ENCODE measurements at places on chromosomes 4 and X. TPM values are rescaled to one million over a fixed set of nuclear protein-coding genes. Genes with fewer than 3 reads are reported as not detected.

- peak; percentile 22 for DNase-seq
These were observed 661 bp downstream of the SPIN4 start for GRCh38 chrX:63350465-63350877.

DNA sequence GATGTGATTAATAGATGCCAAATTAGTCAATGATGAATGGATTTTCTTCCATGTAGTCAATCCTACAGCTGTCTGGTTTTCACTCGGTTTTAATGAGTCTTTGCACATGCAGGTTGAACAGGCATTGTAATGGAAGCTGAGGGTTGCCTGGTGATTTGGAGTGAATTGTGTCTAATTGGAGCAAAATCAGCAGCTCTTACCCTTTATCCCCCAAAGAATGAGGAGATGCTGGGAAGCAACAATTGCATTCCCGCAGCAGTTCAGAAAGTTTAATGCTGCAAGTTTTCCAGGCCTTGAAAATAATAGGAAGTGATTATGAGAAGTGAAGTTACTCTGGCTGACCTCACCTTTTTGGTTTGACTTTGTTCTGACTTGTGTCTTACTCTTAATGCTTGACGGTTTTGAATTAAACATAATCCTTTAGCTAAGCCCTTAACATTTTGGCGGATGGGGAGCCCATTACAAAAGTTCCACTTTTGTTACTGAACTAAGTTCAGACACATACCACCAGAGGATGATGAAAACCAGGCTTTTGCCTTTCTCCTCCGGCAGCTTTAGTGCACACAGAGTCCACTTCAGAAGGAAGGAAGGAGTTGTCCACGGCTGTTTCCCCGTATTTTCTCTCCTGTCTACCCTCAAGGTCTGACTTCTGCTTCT is 78.8 kb upstream of the TBC1D9 start:
- no peak for DNase-seq

DNA sequence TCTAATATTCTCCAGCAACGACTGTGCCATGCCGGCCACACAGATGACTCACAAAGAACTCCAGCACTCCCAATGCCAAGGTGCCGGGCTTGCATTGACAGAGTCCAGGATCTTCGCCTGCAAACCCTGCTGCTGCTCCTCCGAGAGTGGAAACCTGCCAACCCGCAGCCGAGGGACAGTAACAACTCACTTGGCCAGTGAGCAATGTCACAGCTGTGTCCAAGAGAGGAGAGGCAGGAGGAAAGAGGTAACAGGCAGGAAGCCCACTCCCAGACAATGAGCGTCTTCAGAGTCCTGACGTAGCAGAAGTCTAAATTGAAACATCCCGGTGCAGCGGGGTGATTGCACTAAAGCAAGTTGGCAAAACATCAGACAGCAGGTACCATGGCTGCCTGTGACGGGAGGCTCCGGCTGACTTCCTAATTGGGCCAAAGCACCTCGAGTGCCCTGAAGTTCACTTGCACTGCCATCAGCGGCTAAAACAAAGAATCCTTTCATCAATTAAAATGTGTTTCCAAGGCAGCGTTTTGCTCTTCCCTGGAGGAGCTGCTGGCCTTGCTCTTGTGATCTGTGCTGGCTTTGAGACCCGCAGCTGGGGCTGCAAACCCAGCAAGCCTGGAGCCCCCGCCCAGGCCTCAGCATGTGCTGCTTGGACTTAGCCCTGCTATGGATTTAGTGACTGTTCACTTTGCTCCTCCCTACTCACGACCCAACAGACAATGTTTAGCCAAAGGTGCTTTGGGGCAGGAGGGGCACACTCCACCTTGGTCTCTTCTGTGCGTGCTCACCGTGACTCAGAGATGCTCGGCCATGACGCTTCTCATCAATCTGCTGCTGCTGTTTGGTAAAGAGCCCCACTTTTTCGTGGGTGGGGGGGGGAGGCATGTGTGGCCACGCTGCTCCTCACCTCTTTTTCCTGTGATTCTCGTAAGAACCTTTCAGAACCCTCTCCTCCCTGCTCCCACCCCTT is 36.5 kb downstream of the DCTD start:
- peak; percentile 81 for DNase-seq

DNA sequence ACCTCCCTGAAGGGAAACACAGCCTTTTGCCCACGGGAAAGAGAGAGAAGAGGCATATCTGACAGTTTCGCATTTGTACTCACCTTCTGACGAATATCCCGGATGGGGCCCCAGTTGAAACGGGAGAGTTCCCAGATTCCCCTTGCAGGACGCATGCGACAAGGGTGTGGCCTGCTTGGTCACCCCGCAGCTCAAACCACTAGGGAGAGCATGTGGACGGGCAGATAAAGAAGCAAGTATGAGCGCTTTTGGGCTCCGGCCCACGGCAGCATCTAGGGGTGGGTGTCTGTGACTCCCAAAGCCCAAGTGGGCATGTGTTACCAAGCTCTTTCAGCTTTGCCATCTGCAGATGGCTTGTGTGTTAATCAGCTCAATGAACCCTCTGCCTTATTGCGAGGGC is 70.1 kb upstream of the MED14 start:
- no peak for DNase-seq

DNA sequence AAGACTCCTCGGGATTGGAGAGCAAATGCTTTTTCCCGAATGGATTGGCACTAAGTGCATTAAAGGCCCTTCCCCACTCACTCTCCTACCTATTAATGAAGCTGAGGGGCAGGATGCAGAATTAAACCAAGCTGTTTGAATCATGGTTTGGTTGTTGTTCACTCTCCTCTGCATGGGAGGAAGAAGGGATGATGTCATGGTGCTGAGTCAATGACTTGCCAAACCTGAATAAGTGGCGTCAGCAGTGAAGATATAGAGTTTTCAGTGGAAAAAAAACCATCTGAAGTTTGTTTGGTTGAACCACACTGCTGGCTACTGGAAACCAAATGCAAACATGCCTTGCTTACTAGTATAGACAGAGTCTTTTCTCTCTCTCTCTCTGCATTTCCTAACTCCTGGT is 19.8 kb upstream of the ZXDA start:
- DNase-seq: no peak

Gene HDX
- total RNA-seq: 9.0 TPM

DNA sequence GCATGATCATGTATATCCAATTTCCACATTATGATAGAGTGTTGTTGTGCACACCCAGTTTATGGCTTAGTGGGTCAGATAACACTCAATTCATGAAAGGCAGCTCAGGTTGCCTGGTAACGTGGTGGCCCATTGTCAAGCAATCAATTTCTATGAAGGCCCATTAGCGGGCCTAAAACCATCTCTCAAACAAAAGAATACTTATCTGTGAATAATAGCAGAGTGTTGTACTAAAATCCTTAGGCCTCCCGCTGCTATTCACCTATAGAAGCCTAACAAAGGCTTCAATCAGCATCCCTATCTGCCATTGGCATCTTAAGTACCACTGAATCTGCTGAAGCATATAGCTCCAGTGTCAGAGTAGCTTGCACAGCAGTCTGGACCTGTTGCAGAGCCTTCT is 849.6 kb upstream of the POU3F4 start:
- no peak for DNase-seq

- DNase-seq: no peak
These were observed 620.0 kb downstream of the BCOR start for GRCh38 chrX:39477762-39478120.

- DNase-seq: no peak
These were observed 2.3 kb downstream of the PLAC8 start for GRCh38 chr4:83112231-83112630.

DNA sequence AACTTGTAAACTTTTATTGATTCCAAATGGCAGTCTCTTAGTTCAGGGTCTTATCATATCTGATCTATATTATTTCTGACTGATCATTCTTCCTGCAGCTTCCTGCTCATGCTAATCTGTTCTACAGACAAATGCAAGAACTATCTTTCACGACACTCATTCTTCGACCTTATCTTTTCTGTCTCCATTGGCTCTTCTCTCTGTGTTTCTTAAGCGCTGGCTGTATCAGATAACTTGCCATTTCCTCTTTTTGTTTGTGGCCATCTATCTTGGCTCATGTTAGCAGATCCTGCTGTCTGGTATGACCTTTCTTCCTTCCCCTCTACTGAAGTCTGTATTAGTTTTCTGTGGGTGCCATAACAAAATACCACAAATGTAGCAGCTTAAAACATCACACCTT is 230.5 kb upstream of the PUDP start:
- DNase-seq: no peak

Gene DAPP1
- not detected for total RNA-seq

DNA sequence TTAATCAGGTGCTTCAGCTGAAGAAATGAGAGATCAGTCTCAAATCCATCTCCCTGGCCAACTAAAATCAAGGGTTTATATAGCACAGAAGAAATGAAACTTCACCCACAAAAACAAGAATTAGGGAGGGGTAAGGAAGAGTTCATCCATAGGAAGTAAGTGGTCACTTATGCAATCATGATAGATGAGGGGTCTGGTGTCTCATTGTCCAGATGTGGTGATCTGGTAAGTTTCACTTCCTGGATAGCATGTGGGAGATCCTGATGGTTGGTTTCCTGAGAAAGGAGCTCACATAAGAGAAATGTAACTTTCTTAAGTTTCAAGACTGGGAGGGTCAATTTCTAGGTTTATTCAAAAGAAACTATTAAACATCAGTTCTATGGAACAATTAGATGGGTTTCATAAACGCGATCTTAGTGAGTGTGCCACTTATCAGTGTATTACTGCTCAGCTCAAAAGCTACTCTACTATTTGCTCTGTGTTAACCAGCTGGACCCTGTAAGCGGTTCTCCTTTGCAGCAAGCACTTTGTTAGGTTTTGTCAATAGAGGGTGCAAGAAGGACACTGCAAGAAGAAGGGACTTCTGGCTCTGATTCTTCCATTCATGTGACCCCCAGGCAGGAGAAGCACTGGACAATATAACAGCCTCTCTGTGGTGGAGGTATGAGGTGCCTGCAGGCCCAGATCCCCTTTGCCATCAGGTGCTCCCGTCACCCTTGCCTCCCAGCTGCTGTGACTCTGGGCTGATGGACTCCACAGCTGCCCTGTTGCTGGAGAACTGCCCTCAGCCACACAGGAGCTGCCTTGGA is 35.4 kb upstream of the HPSE start:
- DNase-seq: no peak

GRCh38 chr4:123547216-123548165 is 150.9 kb downstream of the SPRY1 start:
- DNase-seq: no peak

DNA sequence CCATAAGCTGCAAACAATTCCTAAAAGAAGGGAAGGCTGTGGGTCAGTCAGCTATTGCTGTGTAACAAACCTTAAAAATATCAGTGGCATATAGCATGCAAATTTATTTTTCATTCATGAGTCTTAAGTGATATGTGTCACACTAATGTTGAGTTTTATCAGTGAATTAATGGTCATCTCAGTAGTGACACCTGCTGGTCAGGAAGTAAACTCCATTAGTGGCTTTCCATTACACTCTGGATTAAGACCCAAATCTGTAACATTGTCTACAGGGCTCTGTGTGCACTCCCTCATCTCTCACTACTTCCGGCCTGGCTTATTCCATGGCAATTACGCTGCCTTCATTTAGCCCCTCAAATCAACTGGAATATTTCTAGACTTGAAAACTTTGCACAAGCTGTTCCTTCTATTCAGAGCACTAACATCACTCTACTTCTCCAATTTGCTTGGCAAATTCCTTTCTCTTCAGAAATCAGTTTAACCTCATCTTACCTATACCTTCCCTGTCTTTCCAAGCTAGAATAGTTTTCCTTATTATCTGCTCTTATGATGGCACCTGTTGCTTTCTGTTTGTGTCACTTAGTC is 217.3 kb upstream of the TAPT1 start:
- peak; percentile 1 for DNase-seq

DNA sequence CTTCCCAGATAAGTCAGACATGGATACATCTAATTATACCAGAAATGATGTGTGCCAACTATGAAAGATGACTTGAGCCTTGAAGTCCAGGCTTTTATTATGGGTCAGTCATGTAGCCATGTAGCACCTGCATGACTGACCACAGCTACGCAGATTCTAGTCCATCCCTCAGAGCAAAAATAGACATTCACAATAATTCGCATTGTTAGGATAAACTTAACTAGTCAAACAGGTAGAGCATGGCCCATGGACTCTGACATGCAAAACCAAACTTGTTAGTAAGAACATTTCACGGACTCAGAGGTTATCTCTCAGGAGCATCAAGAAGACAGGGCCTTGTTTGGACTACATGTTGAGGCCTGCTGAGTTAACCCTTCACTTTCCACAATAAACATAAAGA is 132.6 kb downstream of the PWWP3B start:
- DNase-seq: no peak

DNA sequence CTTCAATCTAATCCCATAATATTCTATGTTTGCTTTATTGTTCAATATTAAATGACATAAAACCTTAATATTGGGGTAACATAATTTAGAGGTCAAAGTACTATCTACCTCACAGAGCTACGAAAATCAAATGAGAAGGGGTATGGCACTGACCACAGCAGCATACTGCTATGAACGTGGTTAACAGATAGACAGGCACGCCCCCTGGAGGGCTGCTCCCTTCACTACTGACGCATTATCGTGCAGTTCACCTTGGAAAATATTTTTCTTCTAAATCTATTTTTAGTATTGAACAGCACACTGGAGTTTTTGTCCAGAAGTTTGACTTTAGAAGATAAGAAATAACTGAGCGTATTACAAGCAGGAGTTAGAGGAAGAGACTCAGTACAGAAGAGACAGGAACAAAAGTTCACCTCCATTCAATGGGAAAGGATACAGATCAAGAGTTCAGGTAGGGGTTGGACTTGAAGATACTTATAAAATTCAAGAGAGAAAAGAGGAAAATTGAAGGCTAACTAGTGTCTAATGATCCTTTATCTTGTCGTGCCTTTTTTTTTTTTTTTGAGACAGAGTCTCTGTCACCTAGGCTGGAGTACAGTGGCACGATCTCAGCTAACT is 22.7 kb downstream of the MAP9 start:
- peak; percentile 47 for DNase-seq

Gene RHOXF2B
- total RNA-seq: not detected

DNA sequence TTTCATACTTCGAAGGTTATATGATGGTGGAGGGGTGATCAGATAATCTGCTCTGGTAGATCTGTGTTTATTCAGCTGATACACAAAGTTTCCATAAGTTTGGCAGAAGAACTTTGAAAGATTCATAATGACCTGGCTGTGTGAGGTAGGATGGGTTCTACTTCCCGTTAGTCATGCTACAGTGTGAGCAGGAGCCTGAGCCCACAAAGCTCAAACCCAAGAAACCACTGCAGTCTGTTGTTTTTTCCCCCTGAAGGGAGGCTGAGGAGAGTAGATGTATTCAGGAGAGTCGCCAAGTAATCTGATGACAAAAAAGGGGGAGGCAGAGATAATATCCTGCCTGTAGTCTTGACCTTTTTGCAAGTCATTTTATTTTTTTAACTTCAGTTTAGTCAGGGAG is 52.8 kb upstream of the PPP3CA start:
- DNase-seq: peak; percentile 49

- DNase-seq: no peak
These were observed 920.1 kb upstream of the TENM3 start for GRCh38 chr4:181323061-181323460.

- peak; percentile 5 for DNase-seq
These were observed 8.3 kb upstream of the TLR8 start for GRCh38 chrX:12898073-12898472.

DNA sequence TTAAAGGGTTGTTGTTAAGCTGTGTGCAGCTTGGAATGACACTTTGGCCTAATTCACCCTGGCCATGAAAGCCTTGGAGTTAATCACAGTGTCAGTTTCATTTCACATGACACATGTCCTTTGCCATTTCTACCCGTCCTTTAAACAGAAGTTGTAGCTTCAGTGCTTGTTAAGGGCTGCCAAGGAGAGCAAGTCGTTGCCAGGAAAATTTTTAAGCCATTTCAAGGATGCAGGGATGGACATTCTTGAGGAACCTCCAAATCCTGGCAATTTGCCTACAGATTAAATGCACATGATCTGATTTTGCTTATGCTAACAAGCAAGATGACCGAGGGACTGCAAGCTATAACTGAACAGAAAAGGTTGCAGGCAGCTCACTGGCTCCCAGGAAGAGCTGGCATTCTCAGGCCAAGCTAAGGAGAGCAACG is 40.5 kb downstream of the SETD7 start:
- DNase-seq: no peak

Measured in A172 (cell line).